ENCODE measurements at places on chromosomes 7 and 10. TPM values are rescaled to one million over a fixed set of nuclear protein-coding genes. Genes with fewer than 3 reads are reported as not detected.

GRCh38 chr10:83632701-83633100, 506.6 kb upstream of the GHITM start:
- H3K4me3 ChIP-seq = no peak overlapping the region
- no peaks in the 10 kb centered on the region for H3K27me3 ChIP-seq

DNA sequence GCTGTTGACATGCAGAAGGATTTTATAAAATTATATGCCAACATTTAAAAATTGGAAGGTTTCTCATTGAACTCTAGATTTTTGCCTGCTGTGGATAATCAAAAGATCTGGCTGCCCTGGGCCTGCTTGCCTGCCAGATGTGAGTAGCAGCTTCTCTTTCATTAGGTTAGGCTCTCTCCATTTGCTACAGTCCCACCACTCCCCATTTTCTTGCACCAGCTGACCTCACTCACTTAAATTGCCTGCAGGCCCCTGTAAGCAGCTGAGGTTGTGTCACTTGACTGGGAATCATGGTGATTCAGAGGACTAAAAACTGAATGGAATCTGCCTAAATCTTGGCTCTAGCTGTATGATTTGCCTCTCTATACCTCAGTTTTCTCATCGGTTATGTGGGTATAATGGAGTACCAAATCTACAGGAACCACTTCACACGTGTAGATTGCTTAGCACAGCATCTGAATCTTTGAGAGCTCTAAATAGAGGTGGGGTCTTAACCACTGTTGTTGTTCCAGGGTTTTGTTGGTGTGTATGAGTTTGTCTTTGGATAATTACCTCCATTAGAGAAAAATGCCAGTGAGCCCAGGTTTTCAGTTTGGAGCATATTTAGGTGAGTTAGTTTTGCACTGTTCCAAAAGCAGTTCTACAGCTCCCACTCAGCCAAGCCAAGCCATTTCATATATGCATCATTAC, 18.6 kb upstream of the RAPGEF5 start:
- no peaks in the 10 kb centered on the region for H3K36me3 ChIP-seq
- H3K27me3 ChIP-seq = no peaks in the 10 kb centered on the region
- H3K4me1 ChIP-seq = peaks cover 18% of the 10 kb centered on the region
- no peak overlapping the region for H3K4me3 ChIP-seq
- H3K27ac ChIP-seq = no peak overlapping the region

DNA sequence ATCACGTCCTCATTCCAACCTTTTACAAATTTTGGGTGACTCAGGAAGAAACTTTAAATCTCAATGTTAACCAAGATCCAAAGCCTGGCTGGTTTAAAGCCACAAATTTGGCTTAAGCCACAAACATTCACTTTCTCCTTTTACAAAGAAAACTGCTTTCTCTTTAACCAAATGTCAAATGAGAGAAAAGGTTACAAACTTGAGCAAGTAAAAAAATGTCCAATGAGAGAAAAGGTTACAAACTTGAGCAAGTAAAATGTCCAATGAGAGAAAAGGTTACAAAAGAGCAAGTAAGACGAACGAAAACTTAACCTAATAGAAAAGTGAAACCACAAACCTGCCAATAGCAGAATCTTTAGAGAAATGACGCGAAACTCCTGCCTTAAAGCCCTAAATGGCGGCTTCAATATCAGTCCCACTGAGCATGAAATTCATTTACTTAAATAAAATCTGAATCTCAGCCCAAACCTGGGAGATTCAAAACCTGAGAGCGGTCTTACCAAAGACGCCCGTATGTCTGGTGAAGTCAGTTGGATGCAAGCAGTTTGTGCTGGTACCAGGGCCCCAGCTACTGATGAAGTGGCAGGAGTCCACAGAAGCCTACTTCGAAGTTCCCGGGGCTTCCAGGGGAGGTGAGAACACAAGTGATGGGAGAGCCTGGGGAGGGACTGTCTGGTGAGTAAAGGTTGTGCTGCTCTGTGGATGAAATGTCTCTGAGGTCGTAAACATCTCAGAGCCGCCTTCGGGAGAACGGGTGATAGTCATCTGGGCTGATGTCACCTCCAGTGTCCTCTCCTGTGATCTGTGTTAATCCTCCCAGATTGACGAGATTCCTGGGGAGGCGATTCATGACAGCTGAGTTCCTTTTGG, 74.6 kb downstream of the PAXIP1 start:
- peaks cover 7% of the 10 kb centered on the region for H3K4me1 ChIP-seq
- peak; percentile 52 for DNase-seq
- peak overlapping the region; percentile 85 for H3K27ac ChIP-seq
- H3K27me3 ChIP-seq = no peaks in the 10 kb centered on the region
- peak overlapping the region; percentile 20 for H3K4me3 ChIP-seq
- H3K36me3 ChIP-seq = no peaks in the 10 kb centered on the region

DNA sequence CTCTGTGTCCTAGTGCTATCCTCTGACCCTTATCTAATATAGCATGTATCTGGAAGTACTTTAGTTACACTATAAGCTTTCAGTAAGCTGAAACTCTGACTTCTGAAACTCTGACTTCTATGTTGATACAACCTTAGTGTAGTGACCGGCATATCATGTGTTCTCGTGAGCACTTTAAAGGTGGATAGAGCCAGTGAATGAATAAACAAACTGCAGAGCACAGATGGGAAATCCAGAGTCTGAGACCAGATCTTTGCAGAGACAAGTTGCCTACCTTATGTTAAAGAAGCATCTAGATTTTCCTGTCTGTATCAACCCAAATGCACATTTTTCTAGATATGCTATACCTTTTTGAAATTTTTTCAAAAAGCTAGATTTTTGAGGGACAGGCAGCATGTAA, 3.5 kb downstream of the ACTA2 start:
- no peaks in the 10 kb centered on the region for H3K27me3 ChIP-seq
- H3K4me1 ChIP-seq = no peaks in the 10 kb centered on the region
- no peak overlapping the region for H3K4me3 ChIP-seq
- no peaks in the 10 kb centered on the region for H3K36me3 ChIP-seq

- peaks cover 7% of the 10 kb centered on the region for H3K27me3 ChIP-seq
- H3K36me3 ChIP-seq = no peaks in the 10 kb centered on the region
- H3K27ac ChIP-seq = no peak overlapping the region
- H3K4me1 ChIP-seq = peaks cover 17% of the 10 kb centered on the region
- H3K4me3 ChIP-seq = no peak overlapping the region
These were observed 35.3 kb downstream of the RASGEF1A start for GRCh38 chr10:43231523-43232078.

DNA sequence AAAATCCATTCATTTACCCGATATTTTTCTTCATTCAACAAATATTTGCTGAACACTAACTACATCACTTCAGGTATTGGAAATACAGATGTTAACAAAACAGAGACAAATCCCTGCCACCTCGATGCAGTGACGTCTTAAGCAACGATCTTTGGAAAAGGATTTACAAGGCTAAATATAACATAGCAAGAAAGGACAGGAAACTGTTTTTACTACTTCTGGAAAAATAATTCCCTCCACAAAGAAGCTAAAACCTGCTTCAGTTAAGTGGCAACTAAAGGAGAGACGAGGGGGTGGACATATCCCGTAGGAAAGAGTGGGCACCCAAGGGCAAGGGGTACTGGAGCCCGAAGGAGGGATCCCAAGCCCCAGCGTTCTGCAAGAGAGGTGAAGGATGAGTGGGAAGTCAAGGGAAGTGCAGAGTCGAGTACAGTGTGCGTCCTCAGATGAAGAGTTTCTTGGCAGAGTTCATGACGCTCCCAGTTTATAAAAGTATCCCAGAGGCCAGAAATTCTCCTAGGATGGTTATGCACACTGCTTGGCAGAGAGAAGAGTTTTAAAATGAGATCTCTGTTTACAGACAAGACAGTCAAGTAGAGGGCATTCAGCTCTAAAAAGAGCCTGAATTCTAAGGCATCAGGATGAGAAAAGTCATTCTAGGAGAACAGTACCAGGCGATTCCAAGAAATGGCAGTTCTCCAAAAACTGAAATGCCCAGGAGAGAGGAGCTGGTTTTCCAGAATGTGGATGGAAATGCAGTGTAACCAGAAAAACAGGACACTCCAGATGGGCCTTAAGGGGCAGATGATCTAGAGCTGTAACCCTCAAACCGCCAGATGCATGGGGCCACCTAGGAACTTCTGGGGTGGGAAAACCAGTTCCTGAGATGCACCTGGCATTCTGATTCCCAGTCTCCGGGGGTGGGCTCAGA, 97.3 kb downstream of the GRB10 start:
- no peak for DNase-seq
- peaks cover 73% of the 10 kb centered on the region for H3K4me1 ChIP-seq
- H3K27ac ChIP-seq = peak overlapping the region; percentile 29
- H3K27me3 ChIP-seq = no peaks in the 10 kb centered on the region

DNA sequence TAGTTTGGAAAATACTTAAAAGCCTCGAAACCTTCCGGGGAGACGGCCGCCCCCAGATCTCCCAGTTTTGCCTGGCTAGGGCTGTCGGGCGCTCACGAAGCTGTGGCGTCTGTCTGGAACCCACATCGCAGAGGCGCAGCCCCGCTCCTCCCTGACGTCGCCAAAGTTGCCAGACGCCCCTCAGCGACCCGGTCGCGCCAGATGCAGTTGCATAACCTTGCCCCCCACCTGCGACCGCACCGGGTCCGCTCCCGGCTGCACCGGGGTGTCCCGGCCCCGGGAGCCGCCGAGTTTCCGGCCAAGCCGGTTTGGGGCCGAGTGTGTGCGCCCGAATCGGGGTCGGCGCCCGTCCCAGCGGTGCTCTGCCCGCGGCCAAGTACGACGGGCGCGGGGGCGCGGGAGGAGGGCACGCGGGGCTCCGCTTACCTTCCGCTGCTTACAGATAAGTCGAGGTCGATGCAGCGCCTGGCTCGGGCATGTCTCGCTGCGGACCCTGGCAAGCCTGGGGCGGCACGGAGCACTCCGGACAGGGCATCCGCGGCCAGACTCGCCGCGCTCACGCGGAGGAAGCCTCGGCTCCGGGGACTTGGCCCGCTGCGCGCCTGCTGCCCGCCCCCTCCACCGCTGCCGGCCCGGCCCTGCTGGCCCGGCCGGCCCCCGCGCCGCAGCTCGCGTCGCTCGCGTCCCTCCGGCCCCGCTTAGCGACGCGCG, 665 bp downstream of the INSYN2A start:
- H3K36me3 ChIP-seq = no peaks in the 10 kb centered on the region
- DNase-seq = no peak
- no peak overlapping the region for H3K27ac ChIP-seq
- H3K27me3 ChIP-seq = no peaks in the 10 kb centered on the region
- no peak overlapping the region for H3K4me3 ChIP-seq
- H3K4me1 ChIP-seq = peaks cover 16% of the 10 kb centered on the region

DNA sequence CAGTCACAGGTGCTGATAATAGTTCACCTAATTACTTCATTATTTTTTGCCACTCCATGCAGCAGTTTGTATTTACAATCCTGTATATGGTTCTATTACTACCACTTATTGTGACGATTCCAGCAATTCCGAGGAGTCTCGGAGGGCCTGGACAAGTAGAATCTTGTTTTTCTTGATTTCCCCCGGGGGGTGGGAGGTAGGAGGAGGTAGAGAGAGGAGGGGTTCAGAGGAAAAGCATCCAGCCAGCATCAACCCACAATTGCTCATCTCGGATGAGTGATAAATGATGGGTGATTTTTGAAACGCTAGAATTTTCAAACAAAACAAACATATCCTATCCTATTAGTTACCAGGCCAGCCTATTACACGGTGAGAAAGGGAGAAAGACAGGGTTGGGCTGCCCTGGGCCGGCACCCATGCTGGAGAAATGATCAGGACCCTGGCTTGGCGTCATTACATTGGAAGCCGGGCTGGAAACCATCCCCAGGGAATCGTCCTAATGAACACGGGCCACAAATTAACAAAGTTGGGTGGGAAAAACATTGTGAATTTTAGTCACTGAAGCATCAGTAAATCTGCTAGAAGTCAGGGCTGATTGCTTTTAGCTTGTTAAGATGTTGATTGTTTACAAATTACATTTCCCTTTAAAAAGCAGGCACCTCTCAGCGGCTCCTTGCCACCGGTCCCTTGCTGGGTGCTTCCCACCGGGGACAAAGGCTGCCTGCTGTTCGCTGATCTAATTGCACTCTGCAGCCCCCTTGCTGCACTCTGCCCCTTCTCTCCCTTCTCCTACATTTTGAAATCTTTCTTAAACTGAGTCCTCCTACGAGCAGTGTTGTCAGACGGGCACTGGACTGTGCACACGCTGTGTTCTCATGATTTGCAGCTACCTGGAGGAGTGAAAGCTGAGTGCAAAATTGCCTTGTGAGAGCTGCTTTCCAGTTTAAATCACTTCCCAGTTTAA, 95.5 kb downstream of the FAM204A start:
- H3K4me3 ChIP-seq = no peak overlapping the region
- DNase-seq = no peak
- H3K27ac ChIP-seq = no peak overlapping the region
- peaks cover 5% of the 10 kb centered on the region for H3K27me3 ChIP-seq

- no peak overlapping the region for H3K27ac ChIP-seq
- H3K4me1 ChIP-seq = no peaks in the 10 kb centered on the region
- no peaks in the 10 kb centered on the region for H3K27me3 ChIP-seq
- no peaks in the 10 kb centered on the region for H3K36me3 ChIP-seq
- H3K4me3 ChIP-seq = no peak overlapping the region
These were observed 29.3 kb downstream of the COL26A1 start for GRCh38 chr7:101391991-101392390.

GRCh38 chr7:17371671-17372524, 73.4 kb downstream of the AHR start:
- H3K27me3 ChIP-seq = no peaks in the 10 kb centered on the region
- no peak overlapping the region for H3K27ac ChIP-seq
- no peak overlapping the region for H3K4me3 ChIP-seq
- H3K36me3 ChIP-seq = no peaks in the 10 kb centered on the region
- no peak for DNase-seq
- peaks cover 13% of the 10 kb centered on the region for H3K4me1 ChIP-seq

- H3K4me3 ChIP-seq = no peak overlapping the region
- H3K27me3 ChIP-seq = no peaks in the 10 kb centered on the region
- H3K4me1 ChIP-seq = no peaks in the 10 kb centered on the region
- H3K36me3 ChIP-seq = no peaks in the 10 kb centered on the region
- H3K27ac ChIP-seq = no peak overlapping the region
These were observed 468.0 kb downstream of the MAGI2 start for GRCh38 chr7:78985509-78985908.

- H3K36me3 ChIP-seq = no peaks in the 10 kb centered on the region
- H3K4me3 ChIP-seq = no peak overlapping the region
- peaks cover 2% of the 10 kb centered on the region for H3K4me1 ChIP-seq
- no peak for DNase-seq
- no peaks in the 10 kb centered on the region for H3K27me3 ChIP-seq
- no peak overlapping the region for H3K27ac ChIP-seq
These were observed 72.3 kb downstream of the ZNF503 start for GRCh38 chr10:75329190-75329745.

GRCh38 chr7:27802999-27803398, 63.0 kb downstream of the TAX1BP1 start:
- H3K4me1 ChIP-seq = peaks cover 3% of the 10 kb centered on the region
- no peak overlapping the region for H3K4me3 ChIP-seq
- DNase-seq = no peak
- no peak overlapping the region for H3K27ac ChIP-seq
- H3K27me3 ChIP-seq = no peaks in the 10 kb centered on the region

- no peak overlapping the region for H3K4me3 ChIP-seq
- no peaks in the 10 kb centered on the region for H3K27me3 ChIP-seq
- no peak overlapping the region for H3K27ac ChIP-seq
- H3K4me1 ChIP-seq = no peaks in the 10 kb centered on the region
- peaks cover 11% of the 10 kb centered on the region for H3K36me3 ChIP-seq
These were observed 25.3 kb downstream of the MAP3K8 start for GRCh38 chr10:30459283-30459682.

NRBF2 gene
- total RNA-seq = 9.2 TPM

WNT8B gene
- not detected for total RNA-seq

FRMPD2 gene
- not detected for total RNA-seq

IPMK gene
- 4.6 TPM for total RNA-seq

TMEM213 gene
- total RNA-seq = not detected
